NCI-H446 treated with DMSO at 0.1 percent for 48 hours (cell line): ENCODE measurements at places on chromosomes 1 and 21.

DNA sequence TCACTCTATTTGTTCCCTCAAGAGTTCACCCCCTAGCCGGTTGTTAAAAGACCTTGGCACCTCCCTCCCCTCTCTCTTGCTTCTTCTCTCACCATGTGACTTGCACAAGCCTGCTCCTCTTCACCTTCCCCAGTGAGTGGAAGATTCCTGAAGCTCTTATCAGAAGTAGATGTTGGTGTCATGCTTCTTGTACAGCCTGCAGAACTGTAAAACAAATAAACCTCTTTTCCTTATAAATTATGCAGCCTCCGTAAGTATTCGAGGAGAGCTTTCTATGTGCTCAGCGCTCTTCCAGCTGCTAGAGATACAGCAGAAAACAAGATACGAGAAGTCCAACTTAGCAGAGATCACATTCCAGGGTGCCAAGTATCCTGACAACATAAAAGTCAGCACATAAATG, 147.0 kb upstream of the RUNX1 start:
- no peak for DNase-seq

- no peak for DNase-seq
Observed at GRCh38 chr1:156086256-156086662, 4.0 kb upstream of the MEX3A start.

GRCh38 chr1:70071601-70072000, 133.8 kb downstream of the LRRC40 start:
- DNase-seq = peak; percentile 64

DNA sequence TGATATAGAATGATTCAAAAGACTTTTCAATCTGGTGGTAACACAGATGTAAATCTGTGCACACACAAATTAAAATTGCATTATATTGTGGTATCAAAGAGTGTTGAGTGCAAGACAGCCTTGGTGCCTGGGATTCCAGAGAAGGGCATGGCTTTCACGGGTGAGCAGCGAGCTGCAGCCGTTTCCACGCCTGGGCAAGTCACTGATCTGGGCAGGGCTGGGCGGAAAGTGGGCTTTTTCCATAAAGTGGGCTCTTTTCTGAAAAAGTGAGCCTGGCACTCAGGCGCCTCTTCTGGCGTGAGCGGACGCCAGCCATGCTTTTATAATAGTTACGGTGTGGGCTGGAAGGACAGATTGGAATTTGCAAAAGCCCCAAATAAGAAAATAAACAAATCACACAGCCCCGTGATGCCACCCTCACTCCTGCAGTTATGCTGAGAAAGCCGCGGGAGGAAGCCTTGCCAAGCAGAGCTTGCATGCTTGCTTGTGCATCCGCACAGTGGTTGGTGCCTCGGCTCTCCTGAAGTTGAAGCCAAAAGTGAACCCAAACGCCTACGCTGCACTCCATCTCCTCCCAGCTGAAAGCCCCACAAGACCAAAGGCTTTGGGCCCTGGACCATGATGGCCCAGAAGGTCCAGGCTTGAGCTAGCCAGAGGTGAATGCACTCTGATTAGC, 7.1 kb upstream of the C1orf115 start:
- DNase-seq = no peak

GRCh38 chr1:162072740-162073139, 3.2 kb downstream of the NOS1AP start:
- DNase-seq = no peak

DNA sequence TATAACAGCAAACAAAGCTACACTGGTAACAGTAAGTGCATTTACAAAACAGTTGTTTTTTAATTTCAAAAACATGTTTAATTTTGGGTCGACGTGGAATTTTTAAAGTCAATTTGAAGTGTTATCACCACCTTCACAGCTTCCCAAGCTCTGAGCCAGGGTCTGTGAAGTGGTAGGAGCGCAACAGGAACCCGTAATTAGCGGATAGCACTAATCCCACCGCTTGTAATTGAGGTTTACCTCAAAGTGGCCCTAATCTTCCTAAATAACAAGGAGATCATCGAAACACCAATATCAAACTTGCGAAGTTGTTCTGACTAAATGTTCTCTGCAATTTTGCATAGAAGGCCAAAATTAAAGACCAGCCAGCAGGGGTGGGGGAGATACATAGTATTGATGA, 18.8 kb downstream of the LBR start:
- DNase-seq = no peak

- peak; percentile 77 for DNase-seq
Observed at GRCh38 chr1:203692565-203693470, 66.2 kb downstream of the ATP2B4 start.

- no peak for DNase-seq
Observed at GRCh38 chr1:77387553-77387952, 105.7 kb downstream of the AK5 start.

DNA sequence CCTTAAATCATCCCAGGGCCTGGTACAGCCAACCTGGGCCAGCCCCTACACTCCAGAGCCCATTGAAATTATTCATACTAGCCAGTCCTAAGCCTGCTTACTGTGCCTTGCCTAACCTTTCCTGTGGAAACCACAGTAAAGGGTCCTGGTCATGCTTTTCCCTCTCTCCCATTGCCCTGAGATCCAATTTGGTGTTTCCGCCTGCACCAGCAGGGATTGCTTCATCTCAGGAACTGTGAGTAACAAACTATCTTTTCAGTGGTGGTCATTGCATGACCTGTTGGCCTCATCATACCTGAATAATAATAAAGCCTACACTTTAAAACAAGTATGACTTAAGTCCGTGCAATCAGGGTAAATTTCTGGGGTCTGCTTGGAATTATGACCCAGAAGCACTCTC, 18.7 kb upstream of the GALNT2 start:
- no peak for DNase-seq

DNA sequence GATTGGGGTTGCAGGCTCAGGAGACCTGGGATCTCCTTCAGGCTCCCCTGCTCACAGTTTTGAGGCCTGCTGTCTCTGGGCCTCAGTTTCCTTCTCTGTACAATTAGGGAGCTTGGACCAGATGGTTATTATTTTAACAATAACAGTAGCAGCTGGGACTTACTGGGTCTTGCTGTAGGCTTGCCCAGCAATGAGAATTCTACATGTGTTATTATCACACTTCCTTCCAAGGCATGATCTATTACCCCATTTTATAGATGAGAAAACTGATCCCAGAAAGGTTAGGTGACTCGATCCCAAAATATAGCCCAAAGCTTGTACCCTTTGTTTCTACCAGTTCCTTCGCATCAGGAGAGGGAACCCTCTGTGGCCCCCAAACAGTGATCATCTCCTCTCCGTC, 153.8 kb downstream of the PTPRU start:
- DNase-seq = no peak

DNA sequence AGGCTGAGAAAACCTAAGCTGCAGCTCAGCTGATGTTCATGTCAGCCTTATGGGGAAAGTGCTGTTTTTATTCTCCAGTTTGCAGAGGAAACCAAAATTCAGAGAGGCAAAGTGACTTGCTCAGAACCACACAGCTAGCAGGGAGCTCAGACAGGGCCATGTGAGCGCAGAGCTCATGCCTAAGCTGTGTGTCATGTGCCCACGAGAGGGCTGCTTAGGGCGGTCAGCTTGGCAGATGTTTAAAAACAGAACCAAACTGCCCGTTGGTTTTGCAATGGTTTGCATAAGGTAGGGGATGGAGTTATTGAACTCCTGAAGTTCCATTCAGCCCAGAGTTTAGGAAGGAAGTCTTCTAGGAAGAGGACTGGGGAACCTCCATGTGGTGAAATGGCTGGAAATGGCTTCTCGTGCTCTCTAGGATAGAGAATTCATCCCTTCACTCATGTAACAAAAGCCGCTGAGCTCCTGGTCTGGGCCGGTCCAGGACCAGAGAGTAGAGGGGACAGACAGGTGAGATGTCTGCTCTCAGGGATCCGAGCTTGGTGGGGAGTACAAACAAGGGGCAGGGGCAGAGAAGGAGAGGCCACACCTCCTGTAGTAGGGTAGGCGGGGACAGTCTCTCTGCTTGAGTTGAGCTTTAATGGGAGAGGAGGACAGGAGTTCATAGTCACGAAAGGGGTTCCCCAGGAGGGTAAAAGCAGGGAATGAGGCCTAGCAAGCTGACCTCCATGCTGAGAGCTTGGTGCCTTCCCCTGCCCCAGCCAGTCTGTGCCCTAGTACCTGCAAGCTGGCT, 46.9 kb downstream of the ARHGEF10L start:
- DNase-seq = no peak

DNA sequence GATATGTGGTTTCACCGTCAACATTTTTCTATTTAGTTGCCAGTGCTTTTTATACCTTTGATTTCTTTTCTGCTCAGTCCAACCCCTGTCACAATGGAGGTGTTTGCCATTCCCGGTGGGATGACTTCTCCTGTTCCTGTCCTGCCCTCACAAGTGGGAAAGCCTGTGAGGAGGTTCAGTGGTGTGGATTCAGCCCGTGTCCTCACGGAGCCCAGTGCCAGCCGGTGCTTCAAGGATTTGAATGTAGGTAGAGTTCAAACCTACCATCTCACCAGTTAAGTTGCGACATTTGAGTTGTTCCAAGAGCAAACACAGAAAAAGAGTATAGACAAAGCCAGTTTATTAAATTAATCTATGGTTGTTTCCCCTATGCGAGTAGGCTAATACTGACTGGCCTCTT, 161.3 kb downstream of the CRB1 start:
- no peak for DNase-seq

DNA sequence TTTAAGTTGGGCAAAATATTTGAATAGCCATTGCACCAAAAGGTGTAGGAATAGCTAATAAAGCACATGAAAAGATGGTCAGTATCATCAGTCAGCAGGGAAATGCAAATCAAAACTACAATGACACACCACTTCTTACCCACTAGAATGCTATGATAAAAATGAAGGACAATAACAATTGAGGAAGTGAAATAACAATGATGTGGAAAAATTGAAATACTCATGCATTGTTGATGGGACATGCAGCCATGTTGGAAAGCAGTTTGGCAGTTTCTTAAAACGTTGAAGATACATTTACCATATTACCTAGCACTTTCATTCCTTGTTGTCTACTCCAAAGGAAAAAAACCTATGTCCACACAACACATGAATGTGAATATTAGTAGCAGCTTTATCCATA, 28.4 kb downstream of the HSD3B1 start:
- no peak for DNase-seq

GRCh38 chr1:221039616-221040015, 160.4 kb downstream of the HLX start:
- DNase-seq = peak; percentile 66

GRCh38 chr1:114558544-114558943, 22.9 kb downstream of the BCAS2 start:
- DNase-seq = no peak

DNA sequence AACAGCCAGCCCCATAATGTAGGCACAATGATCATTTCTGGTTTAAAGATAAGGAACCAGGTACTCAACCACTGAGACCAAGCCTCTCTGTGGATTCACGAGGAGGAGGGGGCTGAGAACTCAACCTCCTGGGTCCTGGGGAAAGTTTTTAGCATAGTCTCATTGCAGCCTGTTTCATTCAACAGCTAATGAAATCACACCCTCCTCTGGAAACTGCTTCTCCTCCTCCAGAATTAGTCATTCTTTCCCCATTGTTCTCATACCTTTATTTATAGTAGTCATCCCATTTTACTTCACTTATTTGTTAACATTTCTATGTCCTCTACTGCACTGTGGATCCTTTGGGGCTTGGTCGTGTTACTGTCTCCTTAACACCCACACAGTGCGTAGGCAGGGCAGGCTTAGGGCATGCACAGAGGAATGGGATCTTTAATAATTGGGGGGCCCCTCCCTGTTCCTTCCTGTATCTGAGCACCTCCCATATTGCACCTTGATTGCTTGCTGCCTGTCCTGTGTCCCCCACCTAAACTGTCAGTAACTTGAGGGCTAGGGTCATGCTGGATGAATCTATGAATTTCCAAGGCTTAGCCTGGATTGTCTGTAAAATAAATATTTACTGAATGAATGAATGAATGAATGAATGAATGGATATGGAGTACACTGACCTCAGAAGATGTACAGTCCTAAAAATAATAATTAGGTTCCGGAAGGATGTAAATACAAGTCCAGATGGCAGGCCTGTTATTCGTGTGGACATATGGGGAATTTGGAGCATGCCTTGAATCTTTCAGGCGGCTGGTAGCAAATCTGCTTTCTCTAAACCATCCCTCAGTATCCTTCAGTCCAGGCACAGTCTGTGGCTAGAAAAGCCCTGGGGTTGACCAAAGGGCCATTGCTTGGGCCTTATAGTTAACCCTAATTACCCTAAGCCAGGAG, 153.8 kb upstream of the HMGB4 start:
- DNase-seq = no peak

DNA sequence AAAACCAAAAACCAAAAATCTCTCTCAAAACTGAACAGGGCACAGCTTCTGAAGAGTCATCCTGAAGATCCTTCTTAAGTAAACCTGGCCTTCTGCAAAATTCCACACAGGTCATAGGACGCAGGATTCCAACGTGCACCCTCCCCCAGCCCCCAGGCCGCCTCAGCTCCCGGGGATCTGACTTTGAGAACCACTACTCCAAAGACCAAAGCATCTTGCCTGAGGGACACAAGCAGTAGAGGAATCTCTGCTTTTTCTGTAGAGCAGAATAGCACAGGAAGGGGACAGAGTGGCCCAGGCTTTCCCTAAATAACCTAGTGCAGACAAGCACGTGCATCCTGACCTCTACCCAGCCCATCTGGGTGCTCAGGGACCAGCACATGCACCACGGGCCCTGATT, 104.8 kb upstream of the VAMP3 start:
- DNase-seq = no peak

- DNase-seq = no peak
Observed at GRCh38 chr1:38814984-38815464, 44.5 kb downstream of the RRAGC start.

DNA sequence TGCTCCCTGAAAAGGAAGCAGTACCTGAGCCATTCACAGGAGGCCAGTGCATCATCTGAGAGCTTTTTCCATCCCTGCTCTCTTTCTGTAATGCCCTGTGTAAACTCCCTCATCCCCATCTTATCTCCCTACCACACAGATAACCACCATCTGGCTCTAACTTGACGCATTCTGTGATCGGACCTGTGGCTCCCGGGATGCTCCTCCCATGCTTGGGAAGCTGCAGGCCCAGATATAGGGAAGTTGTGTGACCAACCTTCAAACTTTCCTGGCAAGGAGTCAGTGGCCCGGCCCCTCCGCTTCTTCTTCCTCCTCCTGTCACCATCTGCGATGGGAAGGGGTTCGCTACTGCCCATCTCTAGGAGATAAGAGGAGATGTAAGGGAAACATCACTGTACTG, 21.1 kb downstream of the MKNK1 start:
- no peak for DNase-seq

GRCh38 chr21:28066076-28066475, 926.6 kb downstream of the LTN1 start:
- DNase-seq = no peak
